Activated CD4-positive, alpha-beta T cell treated with anti-CD3 and anti-CD28 coated beads for 48 hours (primary cell): ENCODE measurements at places on chromosomes 6 and 20.

DNA sequence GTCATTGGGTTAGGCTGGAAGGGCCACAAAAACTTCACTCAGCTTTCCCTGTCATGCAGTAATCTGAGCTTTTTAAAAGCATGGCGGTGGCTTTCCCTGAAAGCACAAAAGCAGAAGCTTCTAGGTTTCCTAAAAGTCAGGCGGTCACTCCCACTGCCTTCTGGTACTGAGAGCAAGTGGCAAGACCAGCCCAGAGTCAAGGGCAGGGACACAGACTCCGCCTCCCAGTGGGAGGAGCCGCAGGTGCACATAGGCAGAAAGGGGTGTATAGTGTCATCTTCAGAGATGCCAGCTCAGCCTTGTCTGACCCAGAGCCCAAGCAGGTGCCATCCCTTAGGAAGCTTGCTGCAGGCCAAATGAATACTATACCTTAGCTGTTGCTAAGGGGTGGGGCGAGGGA, 18.0 kb upstream of the PACSIN1 start:
- no peak for DNase-seq

- no peak for DNase-seq
These were observed 5.1 kb upstream of the EPHA7 start for GRCh38 chr6:93424303-93425064.

- DNase-seq, result no peak
These were observed 478.3 kb downstream of the FRK start for GRCh38 chr6:115582386-115582785.

DNA sequence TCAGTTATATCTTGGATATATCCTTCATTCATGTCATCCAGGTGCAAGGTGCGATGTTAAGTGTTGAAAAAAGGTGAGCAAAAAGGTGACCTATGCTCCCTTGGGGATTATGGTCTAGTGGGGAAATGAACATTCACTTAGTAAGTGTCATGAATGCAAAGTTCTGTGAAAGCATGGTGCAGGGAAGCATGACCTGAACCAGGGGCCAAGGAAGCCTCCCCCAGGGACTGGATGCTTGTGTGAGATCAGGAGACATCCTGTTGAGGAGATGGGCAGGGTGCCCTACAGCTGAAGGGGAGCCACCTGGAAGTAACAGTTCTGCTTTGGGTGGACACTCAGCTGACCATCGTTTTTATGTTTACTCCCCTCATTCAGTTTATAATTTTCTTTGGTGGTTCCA, 179.5 kb downstream of the SYNDIG1 start:
- no peak for DNase-seq

GRCh38 chr20:58096880-58097423, 131.5 kb downstream of the ANKRD60 start:
- no peak for DNase-seq

DNA sequence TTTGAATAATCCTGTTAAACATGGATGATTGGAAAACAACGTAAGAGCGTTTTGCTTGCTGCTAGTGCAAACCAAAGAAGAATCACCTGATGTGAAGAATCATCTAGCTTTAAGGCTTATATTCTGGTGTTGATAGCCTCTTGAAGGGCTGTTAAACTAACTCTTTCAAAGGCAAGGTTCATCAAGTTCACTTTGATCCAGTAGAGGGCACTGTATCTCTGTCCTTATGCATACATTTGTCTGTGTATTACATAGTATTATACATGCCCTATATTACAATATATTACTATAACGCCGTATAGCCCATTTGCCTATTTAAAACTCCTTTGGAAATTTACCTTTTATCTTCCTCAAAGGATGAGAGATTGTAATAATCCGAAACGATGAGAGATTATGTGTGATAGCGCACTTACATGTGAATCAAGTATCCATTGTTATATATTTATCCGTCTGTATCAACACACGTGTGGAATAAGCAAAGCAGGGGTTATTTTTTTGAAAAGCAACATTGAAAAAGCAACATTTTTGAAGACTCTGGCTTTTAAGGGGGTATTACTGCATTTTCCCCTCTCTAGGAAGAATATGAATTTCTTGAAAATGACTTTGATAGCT, 50.8 kb upstream of the NRN1 start:
- DNase-seq, result no peak

- DNase-seq, result no peak
These were observed 47.1 kb upstream of the RNF8 start for GRCh38 chr6:37306624-37307222.

GRCh38 chr20:46122071-46122470, 4.0 kb downstream of the CD40 start:
- no peak for DNase-seq
